ENCODE measurements at places on chromosomes 2 and 18. TPM values are rescaled to one million over a fixed set of nuclear protein-coding genes. Genes with fewer than 3 reads are reported as not detected.

PCBP1 gene
- total RNA-seq = 431 TPM

ADCYAP1 gene
- total RNA-seq = not detected

IL1A gene
- 0.12 TPM for total RNA-seq

SFT2D3 gene
- total RNA-seq = 13.4 TPM

DLX2 gene
- total RNA-seq = 0.16 TPM

All from T-cell (primary cell).